HEK293T (cell line): ENCODE measurements at places on chromosomes 5 and 9.

GRCh38 chr5:76388791-76389512 is 14.1 kb upstream of the IQGAP2 start:
- no peak for DNase-seq

DNA sequence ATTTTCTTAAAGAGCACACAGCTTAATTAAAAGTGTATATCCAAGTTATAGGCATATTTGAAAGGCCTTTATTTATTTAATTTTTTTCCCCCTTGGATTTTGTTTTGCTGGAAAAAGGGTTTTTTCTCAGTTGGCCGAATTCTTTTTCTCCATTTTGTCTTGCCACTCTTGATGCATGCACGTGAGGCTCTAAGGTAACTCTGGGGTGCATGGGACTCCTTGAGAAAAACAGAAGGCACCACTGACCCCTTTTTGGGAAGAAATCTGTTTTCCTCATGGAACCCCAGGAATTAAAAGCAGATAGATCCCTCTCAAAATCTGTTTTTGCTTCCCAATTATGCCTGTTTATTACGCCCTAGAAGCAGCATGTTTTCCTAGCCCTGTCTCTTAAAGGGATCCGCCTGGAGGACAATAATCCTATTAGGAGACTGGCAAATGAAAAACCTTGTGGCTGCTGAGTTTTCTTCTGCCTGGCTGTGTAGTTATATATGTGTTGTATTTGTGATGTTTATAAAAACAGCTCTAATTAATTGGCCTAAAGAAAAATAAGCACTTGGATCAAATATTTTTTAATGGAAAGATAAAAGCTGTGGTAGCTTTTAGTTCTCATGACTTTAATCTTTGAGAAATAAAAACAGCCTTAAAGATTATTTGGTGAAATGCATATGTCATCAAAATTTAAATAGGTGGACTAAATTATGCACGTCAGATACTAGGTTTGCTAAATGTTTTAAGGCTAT is 435.1 kb upstream of the CDH9 start:
- DNase-seq = peak; percentile 11

- no peak for DNase-seq
Measured at GRCh38 chr5:60229691-60230185, 336.2 kb upstream of the PDE4D start.

GRCh38 chr9:137029058-137029936 is 1.3 kb upstream of the ABCA2 start:
- DNase-seq = peak; percentile 75

- DNase-seq = no peak
Measured at GRCh38 chr5:133638436-133638835, 26.1 kb upstream of the FSTL4 start.

DNA sequence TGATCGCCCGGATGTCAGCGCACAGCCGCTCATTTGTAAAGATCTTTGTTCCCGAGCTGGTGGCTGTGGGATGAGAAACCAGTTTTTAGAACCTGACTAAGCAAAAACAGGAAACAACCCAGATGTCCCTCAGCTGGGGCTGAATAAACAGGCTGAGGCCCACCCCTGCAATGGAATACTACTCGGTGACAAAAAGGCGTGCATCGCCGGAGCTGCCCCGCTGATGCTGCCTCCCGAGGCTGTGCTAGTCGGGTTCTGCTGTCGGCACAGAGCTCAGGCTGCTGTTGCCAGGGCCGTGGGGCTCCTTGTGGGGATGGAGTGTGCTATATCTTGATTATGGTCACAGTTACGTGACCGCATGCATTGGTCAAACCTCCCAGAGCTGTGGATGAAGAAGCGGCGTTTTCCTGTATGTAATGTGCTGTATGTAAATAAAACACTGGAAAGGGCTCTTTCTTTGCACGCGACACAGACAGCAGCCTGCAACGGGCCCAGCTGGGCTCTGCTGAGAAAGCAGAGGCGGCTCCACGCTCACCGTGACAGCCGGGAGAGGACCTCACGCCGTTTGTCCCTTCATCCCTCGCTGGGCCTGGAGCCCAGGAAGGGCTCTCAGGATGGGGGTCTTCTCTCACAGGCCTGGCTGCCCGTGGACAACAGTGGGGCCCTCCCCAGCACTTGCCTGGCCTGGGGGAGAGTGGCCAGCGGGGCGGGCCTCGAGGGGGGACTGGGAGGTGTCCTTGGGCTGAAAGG is 51.5 kb upstream of the RNU6ATAC start:
- no peak for DNase-seq

DNA sequence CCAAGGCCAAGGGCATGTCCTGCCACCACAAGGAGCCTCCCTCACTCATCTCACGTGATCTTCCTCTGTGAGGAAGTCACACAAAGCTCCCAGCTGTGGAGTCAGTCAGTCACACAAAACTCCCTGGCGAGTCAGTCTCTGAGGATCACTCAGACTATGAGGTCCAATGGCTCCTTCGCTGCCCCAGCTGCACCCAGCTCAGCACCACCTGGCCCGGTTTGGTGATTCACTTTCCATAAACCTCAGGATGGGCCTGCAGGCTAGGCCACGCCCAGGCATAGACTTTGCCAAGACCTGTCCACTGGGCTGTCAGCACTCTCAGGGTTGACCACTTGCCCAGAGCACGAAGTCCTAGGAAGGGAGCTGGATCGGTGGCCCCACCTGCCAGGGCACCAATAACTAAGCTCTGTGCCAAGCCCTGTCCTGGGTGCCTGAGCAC is 233.8 kb downstream of the HSPA4 start:
- no peak for DNase-seq

- no peak for DNase-seq
Measured at GRCh38 chr5:78116167-78116566, 178.3 kb downstream of the AP3B1 start.
